Astrocyte of the hippocampus (primary cell): ENCODE measurements at places on chromosomes 1 and 21.

GRCh38 chr1:76503100-76503499, 364.2 kb upstream of the ST6GALNAC5 start:
- no peak for DNase-seq

- DNase-seq = no peak
Observed at GRCh38 chr1:101165954-101166353, 70.9 kb upstream of the S1PR1 start.

DNA sequence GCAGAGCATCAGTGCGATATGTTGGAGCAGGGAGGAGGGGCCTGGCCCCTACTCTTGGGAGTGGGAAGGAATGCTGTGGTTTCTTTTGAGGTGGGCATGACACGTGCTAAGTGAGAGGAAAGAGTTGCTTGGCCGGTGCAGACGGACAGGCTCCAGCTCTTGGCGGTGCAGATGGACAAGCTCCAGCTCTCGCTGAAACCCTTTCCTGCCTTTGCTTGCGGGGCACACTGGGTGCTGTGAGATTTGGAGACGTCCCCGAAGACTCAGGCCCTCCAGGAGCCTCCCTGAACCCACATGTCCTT, 15.9 kb downstream of the PDXK start:
- DNase-seq = peak; percentile 95

GRCh38 chr1:45876000-45876617, 72.7 kb downstream of the MAST2 start:
- DNase-seq = no peak

DNA sequence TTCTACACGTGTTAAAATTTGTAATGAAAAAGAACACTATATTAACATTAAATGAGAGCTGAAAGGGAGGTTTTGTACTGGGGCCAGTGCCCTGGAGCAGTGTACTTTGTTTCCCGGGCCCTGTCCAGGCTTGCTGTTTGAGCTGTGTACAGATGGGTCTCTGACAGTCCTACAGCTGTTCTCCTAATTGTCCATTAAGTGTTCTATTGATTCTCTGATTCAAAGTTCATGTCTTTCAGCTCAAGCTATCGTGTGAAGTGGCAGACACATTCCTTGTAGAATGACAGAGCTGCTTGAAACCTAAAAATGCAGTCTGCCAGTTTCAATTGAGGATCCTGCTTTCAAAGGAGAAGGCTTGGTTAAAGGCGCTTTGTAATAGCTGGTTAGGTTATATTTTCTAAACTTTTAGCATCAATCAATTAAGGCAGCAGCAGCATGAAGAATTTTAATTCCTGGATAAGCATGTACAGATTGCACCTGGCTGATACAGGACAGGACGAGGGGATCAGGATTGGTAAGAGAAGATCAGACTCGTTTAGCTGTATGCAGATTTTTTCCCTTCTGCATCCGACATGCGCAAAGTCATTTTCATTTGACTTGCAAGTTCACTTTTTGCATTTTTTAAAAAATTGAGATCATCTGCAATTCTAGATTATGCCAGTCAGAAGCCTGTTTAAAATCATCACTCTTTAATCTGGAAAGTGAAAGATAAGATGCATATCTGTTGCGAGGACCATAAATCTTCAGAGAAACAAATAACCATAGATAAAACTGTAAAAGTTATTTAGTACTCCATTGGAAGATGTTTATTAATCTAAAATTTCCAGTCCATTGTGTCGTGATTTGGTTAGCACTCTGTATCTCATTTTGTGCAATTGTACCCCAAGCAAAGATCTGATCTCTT, 98.5 kb downstream of the ATG4C start:
- DNase-seq = peak; percentile 7

DNA sequence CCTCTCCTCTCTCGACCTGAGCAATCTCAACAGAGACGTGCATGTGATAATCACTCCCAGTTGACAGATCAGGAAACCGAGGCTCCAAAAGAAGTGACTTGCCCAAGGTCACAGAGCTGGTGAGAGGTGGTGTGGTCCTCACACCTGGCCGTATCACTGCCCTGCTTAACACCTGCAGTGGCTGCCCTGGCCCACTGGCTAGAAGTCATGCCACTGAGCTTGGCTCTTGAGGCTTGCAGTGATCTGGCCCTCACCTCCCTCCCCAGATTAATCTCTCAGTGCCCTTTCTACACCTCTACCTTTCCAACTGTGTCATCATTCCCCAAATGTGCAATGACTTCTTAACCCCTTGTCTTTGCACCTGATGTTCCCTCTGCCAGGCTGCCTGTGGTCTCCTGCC, 38.8 kb downstream of the CDCP2 start:
- DNase-seq = no peak

GRCh38 chr1:43977376-43978263, 1.4 kb upstream of the B4GALT2 start:
- no peak for DNase-seq
